ENCODE measurements at places on chromosomes 2 and 18.

DNA sequence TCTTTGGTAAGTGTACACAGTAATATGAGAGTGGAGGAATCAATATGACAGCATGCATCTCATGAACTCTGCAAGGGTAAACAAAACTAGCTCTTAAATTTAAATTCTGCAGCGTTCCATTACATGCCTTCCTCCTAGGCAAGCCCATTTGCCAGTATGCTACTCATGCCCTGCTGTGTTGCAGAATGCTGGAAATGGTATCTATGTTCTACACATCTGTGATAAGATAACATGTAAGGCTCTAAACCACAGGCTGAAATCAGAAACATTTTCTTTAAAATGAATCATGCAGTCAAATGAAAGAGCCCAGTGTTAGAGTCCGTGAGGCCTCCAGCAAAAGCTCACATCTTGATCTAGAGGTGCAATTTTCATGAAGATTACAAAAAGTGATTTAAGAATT, 112.8 kb upstream of the FN1 start:
- DNase-seq = no peak

DNA sequence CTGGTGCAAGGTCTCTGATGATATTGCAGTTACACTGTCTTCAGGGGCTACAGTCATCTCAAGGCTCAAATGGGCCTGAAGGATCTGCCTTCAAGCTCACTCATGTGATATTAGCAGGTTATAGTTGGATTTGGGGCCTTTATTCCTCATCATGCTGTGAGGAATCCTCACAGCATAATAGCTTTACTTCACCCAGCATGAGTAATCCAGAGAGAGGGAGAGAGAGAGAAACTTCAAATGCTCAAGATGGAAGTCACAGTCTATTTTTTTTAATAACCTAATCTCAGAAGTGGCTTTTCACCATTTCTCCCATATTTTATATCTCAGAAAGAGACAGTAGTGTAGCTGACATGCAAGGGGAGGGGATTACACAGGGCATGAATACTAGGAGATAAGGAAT, 658.7 kb downstream of the EPHA4 start:
- DNase-seq = no peak

GRCh38 chr2:2188344-2188920, 142.6 kb downstream of the MYT1L start:
- DNase-seq = no peak

DNA sequence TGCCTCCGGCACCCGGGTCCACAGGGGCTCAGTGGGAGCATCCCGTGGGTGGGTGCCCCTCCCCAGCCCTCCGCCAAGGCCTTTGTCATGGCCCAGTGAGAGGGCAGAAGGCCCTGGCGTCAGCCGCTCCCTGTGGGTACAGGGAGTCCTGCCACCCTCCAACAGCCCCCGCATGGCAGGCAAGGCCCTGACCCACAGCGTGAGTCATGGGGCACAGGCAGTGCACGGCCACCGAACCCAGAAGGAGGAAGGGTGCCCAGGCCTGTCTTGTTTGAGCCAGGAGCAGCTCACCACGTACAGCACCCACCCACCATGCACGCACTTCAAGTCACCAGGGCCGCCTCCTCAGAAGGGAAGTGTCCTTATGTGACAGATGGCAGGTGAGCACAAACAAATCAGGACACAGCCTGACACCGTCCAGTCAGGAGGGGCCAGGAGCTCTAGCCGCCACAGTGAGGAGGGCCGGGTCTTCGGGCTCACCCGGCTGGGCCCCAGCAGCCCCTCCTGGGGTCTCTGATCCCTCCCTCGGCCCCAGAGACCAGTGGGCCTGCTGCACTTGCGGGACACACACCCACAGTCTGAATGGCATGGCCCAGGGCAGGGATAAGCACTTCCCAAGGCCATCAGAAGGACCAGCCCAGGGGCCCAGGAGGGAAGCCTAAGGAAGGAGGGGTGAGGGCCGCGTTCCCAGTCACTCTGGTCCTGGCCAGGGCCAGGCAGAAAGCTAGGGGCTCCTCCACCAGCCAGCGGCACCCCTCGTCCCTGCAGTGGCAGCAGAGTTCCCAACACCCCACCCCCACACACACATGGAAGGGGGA, 25.8 kb downstream of the BIN1 start:
- DNase-seq = peak; percentile 74

GRCh38 chr2:60961457-60961856, 56.1 kb upstream of the PEX13 start:
- DNase-seq = no peak

- DNase-seq = no peak
Measured at GRCh38 chr2:74092275-74092674, 55.4 kb downstream of the BOLA3 start.

- no peak for DNase-seq
Measured at GRCh38 chr2:181805228-181806038, 86.1 kb upstream of the ITPRID2 start.

- no peak for DNase-seq
Measured at GRCh38 chr2:8462899-8463648, 218.8 kb upstream of the ID2 start.

DNA sequence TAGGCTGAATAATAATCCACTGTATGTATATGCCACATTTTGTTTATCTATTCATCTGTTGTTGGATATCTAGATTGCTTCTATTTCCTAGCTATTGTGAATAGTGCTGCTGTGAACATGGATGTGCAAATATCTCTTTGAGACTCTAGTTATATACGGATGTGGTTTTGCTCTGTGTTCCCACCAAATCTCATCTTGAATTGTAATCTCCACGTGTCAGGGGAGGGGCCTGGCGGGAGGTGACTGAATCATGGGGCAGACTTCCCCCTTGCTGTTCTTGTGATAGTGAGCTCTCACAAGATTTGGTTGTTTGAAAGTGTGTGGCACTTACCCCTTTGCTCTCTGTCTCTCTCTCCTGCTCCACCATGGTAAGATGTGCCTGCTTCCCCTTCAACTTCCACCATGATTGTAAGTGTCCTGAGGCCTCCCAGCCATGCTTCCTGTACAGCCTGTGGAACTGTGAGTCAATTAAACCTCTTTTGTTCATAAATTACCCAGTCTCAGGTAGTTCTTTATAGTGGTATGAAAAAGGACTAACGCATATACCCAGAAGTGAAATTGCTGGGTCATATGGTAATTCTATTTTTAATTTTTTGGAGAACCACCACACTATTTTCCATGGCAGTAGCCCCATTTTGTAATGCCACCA, 86.1 kb upstream of the UPP2 start:
- no peak for DNase-seq

DNA sequence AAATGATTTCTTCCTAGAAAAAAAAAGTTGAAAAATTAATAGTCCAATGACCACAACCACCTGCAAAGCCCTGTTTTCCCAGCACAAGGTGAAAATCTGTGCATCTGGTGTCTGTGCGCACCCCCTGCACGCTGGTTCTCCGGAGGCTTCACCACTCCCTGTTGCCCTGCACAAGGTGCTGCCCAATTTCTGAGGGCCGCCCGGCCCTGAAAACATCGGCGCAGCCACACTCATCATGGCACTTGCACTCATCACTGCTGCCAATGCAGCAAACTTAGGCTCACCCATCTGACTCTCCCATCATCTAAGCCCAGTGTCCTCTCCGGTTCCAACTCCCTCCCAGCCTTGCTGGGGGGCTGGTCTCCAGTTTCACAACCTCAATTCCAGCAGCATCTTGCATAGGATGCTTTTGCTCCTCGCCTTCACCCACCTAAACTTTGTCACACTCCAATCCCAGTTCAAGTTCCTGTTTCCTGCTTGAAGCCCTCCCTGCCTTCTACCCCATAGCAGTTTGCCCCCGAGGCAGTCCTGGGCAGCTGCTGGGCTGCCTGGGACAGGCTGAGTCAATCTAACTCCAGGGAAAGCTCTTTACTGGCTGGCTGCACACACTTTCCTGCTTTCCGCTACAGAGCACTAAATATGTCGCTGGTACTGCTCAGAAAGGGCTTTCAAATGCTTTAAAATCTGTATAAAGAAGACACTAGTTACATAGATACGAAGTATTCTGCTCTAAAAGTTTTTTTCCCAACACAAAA, 522.5 kb upstream of the ID2 start:
- DNase-seq = no peak

- DNase-seq = no peak
Measured at GRCh38 chr2:98771721-98772524, 41.0 kb upstream of the MGAT4A start.

GRCh38 chr2:82340578-82341053, 2036.1 kb upstream of the LRRTM1 start:
- peak; percentile 9 for DNase-seq

DNA sequence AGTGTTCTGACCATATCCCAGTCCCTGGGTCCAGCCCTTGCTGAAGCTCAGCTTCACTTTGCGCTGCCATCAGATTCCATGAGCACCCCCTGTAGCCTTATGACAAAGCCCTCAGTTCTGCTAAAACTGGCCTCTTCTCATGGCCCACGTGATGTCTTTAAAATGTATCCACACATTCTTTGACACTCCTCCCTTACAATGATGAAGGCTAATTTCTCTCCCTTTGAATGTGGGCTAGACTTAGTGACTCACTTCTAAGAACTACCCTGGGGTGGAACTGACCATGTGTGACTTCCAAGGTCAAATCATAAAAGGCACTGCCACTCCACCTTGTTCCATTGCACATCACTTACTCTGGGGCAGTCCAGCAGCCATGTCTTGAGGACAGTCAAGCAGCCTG, 45.4 kb upstream of the GORASP2 start:
- no peak for DNase-seq

GRCh38 chr2:162828545-162828944, 10.0 kb downstream of the KCNH7 start:
- no peak for DNase-seq

DNA sequence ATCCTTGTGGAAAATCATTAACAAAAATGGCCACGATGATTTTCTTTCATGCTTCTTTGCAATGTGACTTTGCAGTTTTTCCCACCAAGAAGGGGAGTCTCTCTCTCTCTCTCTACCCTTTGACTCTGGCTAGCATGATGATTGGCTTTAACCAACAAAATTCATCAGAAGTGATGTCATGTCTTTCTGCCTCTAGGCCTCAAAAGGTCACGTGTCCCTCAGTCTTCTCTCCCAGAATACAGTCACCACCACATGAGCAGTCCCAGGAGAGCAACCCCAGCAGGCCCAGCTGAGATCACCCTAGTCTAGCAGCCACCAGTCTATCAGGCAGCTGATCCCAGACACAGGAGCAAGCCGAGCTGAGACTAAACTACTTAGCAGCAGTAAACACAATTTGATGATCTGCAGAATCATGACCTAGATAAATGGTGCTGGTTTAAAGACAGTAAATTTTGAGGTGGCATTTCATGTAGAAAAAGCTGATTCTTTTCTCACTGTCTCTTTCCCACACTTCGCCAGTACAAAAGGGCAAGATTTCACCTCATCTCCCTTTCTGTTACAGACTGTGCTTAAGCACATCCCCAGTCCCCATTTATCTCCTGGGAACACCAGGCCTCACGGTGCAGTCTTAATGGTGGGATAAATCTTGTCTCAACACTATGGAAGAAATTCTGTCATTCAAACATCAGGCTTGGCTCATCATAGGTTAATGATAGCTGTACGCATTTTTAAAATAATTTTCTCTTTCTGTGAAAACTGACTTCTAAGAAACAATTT, 132.7 kb downstream of the SCG2 start:
- DNase-seq = no peak

GRCh38 chr2:160474891-160475787, 18.5 kb downstream of the RBMS1 start:
- DNase-seq = no peak

DNA sequence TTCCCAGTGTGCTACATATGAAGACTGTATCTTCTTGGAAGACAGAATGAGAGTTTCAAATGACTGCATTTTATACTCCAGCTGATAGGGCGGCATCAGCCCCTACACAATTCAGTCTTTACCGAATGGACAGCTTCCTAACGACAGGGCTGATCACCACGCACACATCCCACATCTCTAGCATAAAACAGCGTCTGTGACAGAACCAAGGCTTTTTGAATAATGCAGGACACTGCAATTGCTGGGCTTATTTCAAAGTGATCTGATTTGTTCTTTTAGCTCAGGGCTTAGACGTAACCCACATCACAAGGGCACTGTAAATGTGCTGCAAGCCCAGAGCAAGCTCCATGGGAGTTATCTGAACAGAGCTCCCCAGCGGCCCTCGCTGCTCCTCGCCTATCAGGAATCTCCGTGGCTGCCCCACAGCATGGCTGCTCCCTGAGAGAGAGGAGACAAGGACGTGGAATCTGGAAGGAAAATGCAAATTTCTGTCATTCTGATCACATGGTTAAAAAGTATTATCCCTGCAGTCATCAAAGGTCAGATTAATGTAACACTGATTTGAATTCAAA, 158.5 kb upstream of the ALKAL2 start:
- DNase-seq = no peak

- peak; percentile 78 for DNase-seq
Measured at GRCh38 chr18:498931-499775, 1.3 kb downstream of the COLEC12 start.

DNA sequence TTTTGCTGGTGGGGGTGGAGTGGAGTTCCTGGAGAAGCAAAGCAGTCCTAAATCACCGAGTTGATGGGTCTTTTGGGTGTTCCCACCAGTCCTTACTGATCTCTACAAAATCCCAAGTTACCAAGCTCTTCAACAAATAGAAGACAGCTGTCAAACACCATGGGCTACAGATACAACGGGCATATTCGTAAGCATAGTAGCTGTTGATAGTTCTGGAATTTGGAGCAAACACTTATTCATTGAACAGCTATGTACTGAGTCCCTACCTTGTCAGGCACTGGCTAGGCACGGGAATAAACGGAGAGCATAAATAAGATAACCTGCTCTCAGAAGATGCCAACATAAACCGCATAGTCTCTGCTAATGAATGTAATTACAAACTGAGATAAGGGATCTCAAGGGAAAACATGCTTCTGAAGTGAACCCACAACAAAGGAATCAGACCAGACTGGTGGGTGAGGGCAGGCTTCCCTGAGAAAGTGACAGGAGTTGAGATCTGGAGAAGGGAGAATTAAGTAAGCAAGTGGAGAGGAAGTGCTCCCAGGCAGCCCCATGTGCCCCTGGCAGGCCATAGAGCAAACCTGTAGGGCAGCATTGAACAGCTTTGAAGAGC, 947 bp upstream of the ANKRD44 start:
- no peak for DNase-seq

GRCh38 chr18:840516-840915, 28.5 kb upstream of the YES1 start:
- no peak for DNase-seq

GRCh38 chr2:42267530-42267929, 93.5 kb downstream of the COX7A2L start:
- DNase-seq = no peak

GRCh38 chr18:3624935-3625741, 175.2 kb downstream of the TGIF1 start:
- no peak for DNase-seq

- DNase-seq = no peak
Measured at GRCh38 chr2:69768235-69768634, 26.3 kb downstream of the ANXA4 start.

- no peak for DNase-seq
Measured at GRCh38 chr2:172085460-172086159, at the start of gene DLX1. Gene DLX1 (plus strand): TSS chr2:172085507. CDS start chr2:172085678, 171 bp downstream.

DNA sequence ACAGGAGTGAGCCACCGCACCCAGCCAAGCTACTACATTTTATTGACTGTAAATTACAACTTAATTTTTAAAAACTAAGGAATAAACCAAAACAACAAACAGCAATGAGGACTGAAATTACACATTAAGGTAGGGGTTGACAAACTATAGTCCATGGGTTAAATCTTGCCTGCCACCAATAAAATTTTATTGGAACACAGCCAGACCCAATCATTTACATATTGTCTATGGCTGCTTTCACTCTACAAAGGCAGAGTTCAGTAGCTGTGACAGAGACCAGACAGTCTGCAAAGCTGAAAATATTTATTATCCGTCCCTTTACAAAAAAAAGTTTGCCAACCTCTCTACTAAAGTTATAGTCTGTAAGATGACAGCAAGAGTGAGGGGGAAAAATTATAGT, 24.3 kb upstream of the UGP2 start:
- no peak for DNase-seq

GRCh38 chr2:29000481-29000880, 19.4 kb downstream of the TOGARAM2 start:
- DNase-seq = no peak
